Activated CD8-positive, alpha-beta memory T cell treated with anti-CD3 and anti-CD28 coated beads, Interleukin-2, amount 10 ng/mL, durations not matched to agents 7 days and 5 days (primary cell): ENCODE measurements at places on chromosomes 11 and 22.

DNA sequence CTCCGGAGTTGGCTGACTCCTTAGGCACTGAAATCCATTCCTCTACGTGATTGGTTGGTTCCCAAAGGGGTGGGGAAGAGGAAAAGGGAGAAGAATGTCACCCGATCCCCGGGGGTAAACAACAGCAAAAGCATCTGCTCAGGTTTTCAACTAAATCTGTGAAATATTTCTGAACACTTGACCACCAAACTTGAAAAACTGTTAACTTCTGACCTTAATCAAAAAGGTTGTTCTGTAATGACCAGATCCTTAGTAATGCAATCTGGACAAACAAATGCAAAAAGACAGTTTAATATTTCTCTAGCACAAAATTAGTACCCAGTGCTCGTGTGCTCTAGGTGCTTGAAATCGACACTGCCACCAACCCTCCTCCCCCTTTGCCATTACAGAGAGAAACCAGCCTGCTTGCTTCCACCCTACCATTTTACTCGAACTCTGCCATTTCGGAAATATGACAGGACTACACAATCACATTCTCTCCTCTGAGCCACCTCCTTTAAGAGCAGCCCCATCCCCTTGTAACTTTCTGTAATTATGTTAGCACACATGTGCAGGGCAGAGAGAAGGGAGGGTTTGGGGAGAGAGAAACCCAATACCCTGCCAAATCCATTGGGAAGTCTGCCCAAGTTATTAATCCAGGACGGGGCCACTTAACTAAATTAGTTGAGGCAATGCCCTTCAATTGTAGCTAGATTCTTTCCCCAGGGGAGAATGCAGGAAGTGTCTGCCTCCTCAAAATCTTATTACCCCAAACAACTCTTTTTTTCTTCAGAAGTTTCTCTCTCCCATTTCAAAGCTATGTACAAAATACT, 113.8 kb downstream of the RBFOX2 start:
- no peak overlapping the region for H3K27ac ChIP-seq
- no peak overlapping the region for H3K4me3 ChIP-seq
- DNase-seq: no peak
- peaks cover 11% of the 10 kb centered on the region for H3K27me3 ChIP-seq
- H3K36me3 ChIP-seq: no peaks in the 10 kb centered on the region

- H3K36me3 ChIP-seq: no peaks in the 10 kb centered on the region
- no peaks in the 10 kb centered on the region for H3K4me1 ChIP-seq
- DNase-seq: no peak
- H3K4me3 ChIP-seq: no peak overlapping the region
- H3K27ac ChIP-seq: no peak overlapping the region
Measured at GRCh38 chr11:131867457-131868257, 497.2 kb downstream of the NTM start.

DNA sequence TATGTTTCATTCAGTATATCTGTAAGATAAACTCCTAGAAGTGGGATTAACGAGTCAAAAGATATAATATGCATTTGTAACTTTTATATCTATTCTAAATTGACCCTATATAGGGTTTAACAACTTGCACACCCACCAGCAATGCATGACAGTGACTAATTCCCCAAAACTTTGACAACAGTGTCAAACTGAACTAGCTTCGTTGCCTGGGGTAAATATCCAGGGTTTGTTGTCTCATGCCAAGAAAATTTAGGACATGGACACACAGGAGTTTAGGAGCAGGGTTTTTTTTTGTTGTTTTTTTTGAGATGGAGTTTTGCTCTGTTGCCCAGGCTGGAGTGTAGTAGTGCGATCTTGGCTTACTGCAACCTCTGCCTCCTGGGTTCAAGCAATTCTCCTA, 5.1 kb downstream of the SNU13 start:
- H3K4me1 ChIP-seq: peaks cover 32% of the 10 kb centered on the region
- no peak for DNase-seq
- no peak overlapping the region for H3K4me3 ChIP-seq
- no peaks in the 10 kb centered on the region for H3K27me3 ChIP-seq
- peaks cover 23% of the 10 kb centered on the region for H3K36me3 ChIP-seq

GRCh38 chr11:93017821-93018690, 48.6 kb downstream of the MTNR1B start:
- H3K27ac ChIP-seq: no peak overlapping the region
- peaks cover 4% of the 10 kb centered on the region for H3K27me3 ChIP-seq
- H3K4me3 ChIP-seq: no peak overlapping the region
- no peaks in the 10 kb centered on the region for H3K36me3 ChIP-seq
- no peak for DNase-seq
- H3K4me1 ChIP-seq: no peaks in the 10 kb centered on the region

- no peak for DNase-seq
- H3K27me3 ChIP-seq: no peaks in the 10 kb centered on the region
- H3K4me3 ChIP-seq: no peak overlapping the region
- no peaks in the 10 kb centered on the region for H3K4me1 ChIP-seq
- H3K36me3 ChIP-seq: no peaks in the 10 kb centered on the region
Measured at GRCh38 chr11:80810695-80811094, 1369.9 kb upstream of the TENM4 start.
